ENCODE measurements at places on chromosomes 13 and 19.

- H3K27ac ChIP-seq = no peak overlapping the region
- DNase-seq = no peak
- no peaks in the 10 kb centered on the region for H3K27me3 ChIP-seq
- H3K4me1 ChIP-seq = no peaks in the 10 kb centered on the region
- H3K4me3 ChIP-seq = no peak overlapping the region
Measured at GRCh38 chr13:73542446-73542845, 483.6 kb downstream of the KLF5 start.

DNA sequence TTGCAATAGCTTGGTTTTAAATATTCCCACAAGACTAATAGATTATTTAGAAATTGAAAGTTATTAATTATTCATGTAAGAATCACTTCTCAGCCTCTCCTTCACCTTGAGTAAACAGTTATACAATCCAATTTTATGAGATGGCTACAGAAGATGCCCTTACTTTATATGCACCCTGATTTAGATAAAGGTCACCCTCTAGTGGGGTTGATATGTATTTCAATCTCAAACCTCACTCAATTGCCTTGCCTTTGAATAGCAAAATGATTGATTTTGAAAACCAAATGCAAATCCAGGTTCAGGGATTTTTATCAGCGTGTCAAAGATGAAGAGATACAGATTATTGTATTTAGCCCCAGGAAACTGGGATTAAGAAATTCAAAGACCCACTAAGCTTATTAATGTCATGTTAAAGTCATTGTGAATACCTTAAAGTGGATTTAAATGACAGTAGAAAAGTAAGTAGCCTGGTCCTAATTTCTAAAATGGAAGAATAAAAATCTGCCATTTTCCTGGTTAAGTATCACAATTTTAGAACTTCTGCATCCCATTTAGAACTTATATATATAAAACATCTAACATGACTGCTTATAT, 305.1 kb downstream of the ITGBL1 start:
- no peak overlapping the region for H3K4me3 ChIP-seq
- no peaks in the 10 kb centered on the region for H3K4me1 ChIP-seq
- H3K27me3 ChIP-seq = peaks cover 3% of the 10 kb centered on the region

- no peak overlapping the region for H3K4me3 ChIP-seq
- DNase-seq = peak; percentile 15
- H3K36me3 ChIP-seq = no peaks in the 10 kb centered on the region
- no peak overlapping the region for H3K27ac ChIP-seq
- no peaks in the 10 kb centered on the region for H3K27me3 ChIP-seq
- no peaks in the 10 kb centered on the region for H3K4me1 ChIP-seq
Measured at GRCh38 chr19:12090807-12091206, 26.3 kb downstream of the ZNF844 start.

- H3K27ac ChIP-seq = no peak overlapping the region
- no peaks in the 10 kb centered on the region for H3K36me3 ChIP-seq
- no peak overlapping the region for H3K4me3 ChIP-seq
- H3K4me1 ChIP-seq = no peaks in the 10 kb centered on the region
- H3K27me3 ChIP-seq = no peaks in the 10 kb centered on the region
- DNase-seq = no peak
Measured at GRCh38 chr13:35485424-35485823, 8.9 kb upstream of the MAB21L1 start.

DNA sequence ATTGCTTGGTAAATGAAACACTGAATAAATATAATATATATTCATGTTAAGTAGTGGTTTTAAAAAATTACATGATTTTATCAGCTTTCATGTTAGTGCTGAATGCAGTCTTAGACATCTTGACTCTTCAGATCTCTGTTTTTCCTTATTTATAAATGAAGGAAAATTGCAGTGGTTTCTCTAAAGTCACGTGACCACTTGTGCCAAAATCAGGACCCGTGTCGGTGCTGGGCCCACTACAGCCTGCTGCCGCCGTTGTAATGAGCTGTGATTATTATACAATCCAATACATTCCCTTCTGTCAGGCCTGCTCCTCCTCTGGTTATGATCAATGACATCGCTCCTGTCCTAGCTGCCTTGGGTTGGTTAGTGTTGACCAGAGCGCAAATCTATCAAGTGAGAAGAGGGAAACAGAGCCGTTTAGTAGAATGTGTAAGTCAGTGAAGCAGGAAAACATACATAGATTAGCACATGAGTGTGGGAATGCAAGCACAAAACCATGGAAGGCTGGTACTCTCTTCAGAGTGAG, 88.2 kb downstream of the AKAP11 start:
- H3K27me3 ChIP-seq = no peaks in the 10 kb centered on the region
- no peak overlapping the region for H3K4me3 ChIP-seq
- peaks cover 13% of the 10 kb centered on the region for H3K4me1 ChIP-seq
- H3K27ac ChIP-seq = no peak overlapping the region

DNA sequence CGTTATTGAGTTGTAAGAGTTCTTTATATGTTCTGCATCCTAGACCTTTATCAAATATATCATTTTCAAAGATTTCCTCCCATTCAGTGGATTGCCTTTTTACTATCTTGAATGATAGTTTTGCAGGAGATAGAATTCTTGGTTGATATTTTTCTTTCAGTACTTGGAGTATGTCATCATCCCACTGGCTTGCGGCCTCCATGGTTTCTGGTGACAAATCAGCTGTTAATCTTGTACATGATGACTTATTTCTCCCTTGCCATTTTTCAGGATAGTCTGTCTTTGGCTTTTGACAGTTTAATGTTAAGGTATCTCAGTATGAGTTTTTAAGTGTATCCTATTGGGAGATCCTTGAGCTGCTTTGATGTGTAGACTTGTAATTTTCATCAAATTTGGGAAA, 8.5 kb downstream of the ZNF557 start:
- no peaks in the 10 kb centered on the region for H3K27me3 ChIP-seq
- H3K27ac ChIP-seq = no peak overlapping the region
- no peak overlapping the region for H3K4me3 ChIP-seq
- peaks cover 70% of the 10 kb centered on the region for H3K36me3 ChIP-seq
- no peaks in the 10 kb centered on the region for H3K4me1 ChIP-seq
- DNase-seq = no peak

DNA sequence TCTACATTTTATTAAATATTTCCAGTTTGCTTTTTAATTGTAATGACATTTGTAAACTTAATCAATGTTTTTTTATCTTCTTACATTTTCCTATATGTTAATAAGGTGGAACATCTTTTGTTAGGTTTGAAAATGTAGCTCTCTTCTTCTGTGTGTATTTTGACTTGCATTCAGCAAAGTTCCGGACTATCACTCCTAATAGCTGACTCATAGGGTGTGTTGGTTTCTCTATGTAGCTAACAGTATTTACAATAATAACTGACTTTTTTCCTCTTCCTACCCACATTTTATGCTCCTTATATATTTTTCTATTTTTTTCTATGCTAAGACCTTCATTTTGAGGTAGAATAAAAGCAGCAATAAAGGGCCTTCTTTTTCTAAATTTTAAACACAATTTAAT, 28.1 kb downstream of the MYO16 start:
- no peak overlapping the region for H3K4me3 ChIP-seq

GRCh38 chr13:52686376-52686775, 33.7 kb downstream of the SUGT1 start:
- no peak overlapping the region for H3K27ac ChIP-seq
- H3K4me1 ChIP-seq = no peaks in the 10 kb centered on the region
- no peaks in the 10 kb centered on the region for H3K27me3 ChIP-seq
- H3K36me3 ChIP-seq = peaks cover 28% of the 10 kb centered on the region

- no peak overlapping the region for H3K27ac ChIP-seq
- no peaks in the 10 kb centered on the region for H3K27me3 ChIP-seq
- no peak for DNase-seq
- no peak overlapping the region for H3K4me3 ChIP-seq
Measured at GRCh38 chr13:111856571-111856970, 210.4 kb upstream of the SOX1 start.

DNA sequence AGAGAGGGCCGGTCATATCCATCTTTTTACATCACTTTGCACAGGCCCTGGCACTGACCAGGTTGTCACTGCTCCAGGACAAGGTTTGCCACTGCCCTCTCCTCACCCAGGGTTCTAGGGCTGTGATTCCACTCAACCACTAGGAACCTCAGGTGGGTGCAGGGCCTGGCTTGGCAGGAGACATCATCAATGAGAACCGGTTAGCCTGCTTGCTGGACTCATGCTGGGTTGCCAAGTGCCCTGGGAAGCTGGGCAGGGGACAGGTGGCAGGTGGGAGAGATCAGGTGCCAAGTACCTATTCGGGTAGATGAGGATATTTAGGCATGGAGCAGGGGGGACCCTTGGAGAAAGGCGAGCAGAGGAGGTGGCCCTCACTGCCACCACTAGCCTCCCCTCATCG, 4.2 kb upstream of the CERS4 start:
- no peaks in the 10 kb centered on the region for H3K4me1 ChIP-seq
- DNase-seq = no peak
- H3K27me3 ChIP-seq = no peaks in the 10 kb centered on the region

- peak; percentile 94 for DNase-seq
- no peaks in the 10 kb centered on the region for H3K36me3 ChIP-seq
- H3K27me3 ChIP-seq = peaks cover 6% of the 10 kb centered on the region
- no peak overlapping the region for H3K4me3 ChIP-seq
- H3K4me1 ChIP-seq = peaks cover 30% of the 10 kb centered on the region
Measured at GRCh38 chr19:8361921-8362793, 1.8 kb upstream of the ANGPTL4 start.

DNA sequence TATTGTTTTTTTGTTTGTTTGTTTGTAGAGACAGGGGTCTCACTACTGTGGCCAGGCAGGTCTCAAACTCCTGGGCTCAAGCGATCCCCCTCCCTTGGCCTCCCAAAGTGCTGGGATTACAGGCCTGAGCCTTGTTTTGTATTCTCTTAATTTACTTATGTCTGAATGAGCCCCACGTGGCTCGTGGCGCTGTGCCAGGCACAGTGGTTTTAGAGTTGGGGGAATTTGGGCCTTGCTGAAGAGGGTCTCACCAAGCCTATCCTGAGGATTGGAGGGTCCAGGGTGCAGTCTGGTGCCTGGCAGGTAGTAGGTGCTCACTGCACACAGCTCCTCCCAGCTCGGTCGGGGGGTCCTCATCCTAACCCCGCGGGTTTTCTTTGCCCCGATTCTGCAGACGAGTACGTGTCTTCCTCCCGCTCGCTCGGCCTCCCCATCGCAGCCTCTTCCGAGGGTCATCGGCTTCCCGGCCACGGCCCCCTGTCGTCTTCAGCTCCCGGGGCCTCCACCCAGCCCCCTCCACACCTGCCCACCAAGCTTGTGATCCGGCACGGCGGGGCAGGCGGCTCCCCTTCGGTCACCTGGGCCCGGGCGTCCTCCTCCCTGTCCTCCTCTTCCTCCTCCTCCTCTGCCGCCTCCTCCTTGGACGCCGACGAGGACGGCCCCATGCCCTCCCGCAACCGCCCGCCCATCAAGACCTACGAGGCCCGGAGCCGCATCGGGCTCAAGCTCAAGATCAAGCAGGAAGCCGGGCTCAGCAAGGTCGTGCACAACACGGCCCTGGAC, 12.1 kb upstream of the EHD2 start:
- H3K36me3 ChIP-seq = peaks cover 9% of the 10 kb centered on the region
- H3K4me3 ChIP-seq = no peak overlapping the region
- peaks cover 11% of the 10 kb centered on the region for H3K4me1 ChIP-seq

GRCh38 chr19:15378534-15379082, 979 bp downstream of the AKAP8 start:
- H3K36me3 ChIP-seq = peaks cover 3% of the 10 kb centered on the region
- peak overlapping the region; percentile 98 for H3K27ac ChIP-seq
- H3K4me3 ChIP-seq = peak overlapping the region; percentile 95

- DNase-seq = no peak
- H3K4me1 ChIP-seq = no peaks in the 10 kb centered on the region
- H3K27ac ChIP-seq = no peak overlapping the region
- H3K27me3 ChIP-seq = peaks cover 18% of the 10 kb centered on the region
- no peaks in the 10 kb centered on the region for H3K36me3 ChIP-seq
- H3K4me3 ChIP-seq = no peak overlapping the region
Measured at GRCh38 chr19:8329996-8330395, 8.7 kb downstream of the RPS28 start.

DNA sequence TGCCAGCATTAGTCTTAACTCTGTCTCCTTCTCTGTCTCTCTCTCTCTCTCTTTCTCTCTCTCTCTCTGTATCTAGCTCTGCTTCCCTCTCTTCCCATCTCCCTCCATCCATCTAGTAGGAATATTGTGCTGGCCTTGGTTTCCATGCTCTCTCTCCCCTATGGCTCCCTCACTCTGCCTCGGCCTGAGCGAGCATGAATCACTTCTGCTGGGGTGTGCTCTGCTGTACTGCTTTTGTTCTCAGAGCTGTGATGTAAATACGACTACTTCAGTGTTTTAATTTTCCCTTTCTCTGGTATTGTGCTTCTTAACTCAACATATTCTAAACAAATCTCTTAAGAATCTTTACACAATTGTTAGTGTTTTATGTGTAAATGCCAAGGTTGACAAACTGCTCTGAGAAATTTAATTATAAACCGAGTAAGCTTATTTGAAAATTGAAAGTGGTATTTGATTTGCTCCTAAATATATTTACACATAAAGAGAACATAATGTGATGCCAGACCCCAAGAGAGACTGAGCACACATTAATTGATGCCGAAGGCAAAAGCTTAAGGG, 211.5 kb upstream of the KL start:
- H3K27me3 ChIP-seq = no peaks in the 10 kb centered on the region
- H3K4me1 ChIP-seq = no peaks in the 10 kb centered on the region
- H3K27ac ChIP-seq = no peak overlapping the region
- H3K36me3 ChIP-seq = no peaks in the 10 kb centered on the region
- H3K4me3 ChIP-seq = no peak overlapping the region

DNA sequence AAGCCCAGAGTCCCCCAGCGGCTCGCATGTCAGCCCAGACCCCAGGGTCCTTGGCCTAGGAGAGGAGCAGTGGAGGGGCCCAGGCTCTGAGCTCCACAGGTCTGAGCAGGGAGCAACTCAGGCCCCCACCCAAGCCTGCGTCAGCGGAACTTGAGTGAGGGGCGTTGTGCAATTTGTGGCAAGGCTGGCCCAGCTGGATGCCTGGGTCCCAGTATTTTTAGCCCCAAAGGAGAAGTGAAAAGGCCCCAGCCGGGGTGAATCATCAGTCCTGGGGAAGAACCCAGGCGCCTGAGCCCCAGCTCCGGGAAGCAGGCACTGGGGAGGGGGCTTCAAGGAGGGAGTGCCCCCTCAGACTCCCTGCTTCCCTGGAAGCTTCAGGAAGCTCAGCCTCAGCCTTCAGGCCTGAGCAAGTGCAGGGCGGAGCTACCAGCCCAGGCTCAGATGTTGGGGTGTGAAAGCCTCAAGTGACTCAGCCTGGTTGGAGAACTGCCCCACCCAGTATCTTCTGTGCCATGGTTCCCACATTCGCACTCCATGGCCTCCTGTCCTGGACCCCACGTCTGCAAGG, 7.2 kb downstream of the MED29 start:
- DNase-seq = peak; percentile 65
- H3K27ac ChIP-seq = peak overlapping the region; percentile 61
- H3K27me3 ChIP-seq = no peaks in the 10 kb centered on the region
- H3K36me3 ChIP-seq = peaks cover 6% of the 10 kb centered on the region

- DNase-seq = no peak
- H3K27ac ChIP-seq = no peak overlapping the region
- no peaks in the 10 kb centered on the region for H3K36me3 ChIP-seq
- no peaks in the 10 kb centered on the region for H3K4me1 ChIP-seq
- H3K27me3 ChIP-seq = no peaks in the 10 kb centered on the region
Measured at GRCh38 chr13:77817521-77817920, 101.1 kb downstream of the EDNRB start.
